AML-193 (cell line): ENCODE measurements at places on chromosomes 2 and 18.
A peak's percentile ranks its signal among the peaks of the same experiment; 100 is the strongest.

- peak; percentile 86 for DNase-seq
Observed at GRCh38 chr2:136255648-136256461, 137.9 kb upstream of the CXCR4 start.

DNA sequence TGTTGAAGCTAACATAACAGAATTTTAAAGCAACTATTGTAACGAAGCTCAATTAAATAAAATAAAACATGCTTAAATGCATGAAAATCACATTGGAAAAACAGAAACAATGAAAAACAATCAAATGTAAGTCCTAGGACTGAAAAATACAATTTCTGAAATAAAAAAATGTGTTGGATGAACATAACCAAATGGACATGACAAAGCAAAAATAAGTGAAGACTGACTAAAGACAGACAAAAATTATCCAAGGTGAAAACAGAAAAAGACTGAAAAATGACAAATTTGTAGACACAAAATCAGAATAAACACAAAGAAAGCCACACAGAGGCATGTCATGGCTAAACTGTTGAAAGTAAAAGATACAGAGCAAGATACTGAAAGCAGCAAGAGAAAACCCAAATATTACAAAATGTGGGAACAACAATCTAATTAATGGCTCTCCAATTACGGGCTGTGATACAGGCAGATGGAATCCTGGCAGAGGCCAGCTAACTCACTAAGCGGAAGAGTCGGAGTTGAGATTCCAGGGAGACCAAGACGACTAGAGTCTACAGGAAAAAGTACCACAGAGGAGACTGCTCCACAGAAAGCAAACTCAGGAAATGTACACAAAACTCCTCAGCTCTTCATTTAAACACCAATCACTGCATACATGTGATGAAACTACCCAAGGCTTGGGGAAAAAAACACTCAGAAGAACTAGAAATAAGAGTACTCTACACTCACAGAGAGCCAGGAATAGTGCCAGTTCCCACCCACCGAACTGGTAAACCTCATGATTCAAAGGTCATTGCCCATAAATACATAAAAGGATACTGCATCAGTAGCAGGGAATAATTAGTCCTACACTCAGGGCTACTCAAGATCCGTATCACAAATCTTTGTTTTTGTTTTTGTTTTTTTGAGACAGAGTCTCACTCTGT is 83.6 kb downstream of the ATAD2B start:
- DNase-seq = no peak

DNA sequence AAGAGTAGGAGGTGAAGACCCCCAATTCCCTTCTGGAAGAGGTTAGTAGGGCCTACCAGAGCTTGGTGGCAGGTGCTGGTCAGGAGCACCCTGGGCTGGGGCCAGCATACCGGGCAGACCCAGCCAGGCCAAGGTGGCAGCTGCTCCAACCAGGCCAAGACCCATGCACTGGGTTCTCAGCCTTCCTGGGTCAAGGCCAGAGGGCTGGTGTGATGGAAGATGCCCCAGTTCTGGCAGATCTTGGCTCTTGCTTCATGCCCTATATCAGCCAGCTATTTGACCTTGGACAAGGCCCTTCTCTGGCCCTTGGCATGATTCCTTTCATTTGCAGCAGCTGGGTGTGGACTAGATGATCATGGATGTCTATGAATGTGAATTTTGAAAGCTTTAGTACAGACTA is 57.7 kb downstream of the PRKCE start:
- DNase-seq = no peak

DNA sequence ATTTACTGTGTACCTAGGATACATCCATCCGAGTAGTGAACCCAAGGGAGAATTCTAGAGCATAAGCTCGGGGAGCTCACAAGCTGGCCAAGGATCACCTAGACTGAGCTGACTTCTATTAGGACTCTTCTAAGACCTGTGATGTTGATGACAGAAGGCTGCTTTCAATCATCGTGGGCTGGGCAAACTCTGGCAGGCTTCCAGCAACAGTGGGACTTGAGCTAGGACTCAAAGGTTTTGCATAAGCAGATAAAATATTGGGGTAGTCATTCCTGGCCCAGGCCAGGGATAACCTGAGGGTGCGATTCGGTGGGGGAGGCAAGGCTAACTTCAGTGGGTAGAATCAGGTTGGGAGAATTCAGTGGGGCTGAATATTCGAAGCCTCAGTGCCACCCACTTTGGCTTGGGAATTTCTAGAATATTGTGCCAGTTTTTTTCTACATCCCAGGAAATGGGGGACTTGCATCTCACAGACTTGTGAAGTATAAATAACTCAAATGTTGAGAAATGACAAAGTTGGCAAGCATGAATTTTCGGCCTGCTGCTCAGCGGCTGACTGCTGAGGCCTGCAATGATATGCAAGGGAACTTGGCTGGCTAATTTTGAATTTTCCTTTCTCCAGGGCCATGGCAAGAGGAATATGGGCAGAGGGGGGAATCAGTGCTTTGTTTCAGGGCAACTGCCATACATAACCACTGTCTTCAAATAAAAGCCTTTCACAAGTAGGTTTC is 274.3 kb downstream of the PRKCE start:
- no peak for DNase-seq
